ENCODE measurements at places on chromosomes 12 and 14. TPM values are rescaled to one million over a fixed set of nuclear protein-coding genes. Genes with fewer than 3 reads are reported as not detected.

C12orf54 gene
- not detected for total RNA-seq

C12orf57 gene
- total RNA-seq = 60.8 TPM

CAPZA3 gene
- total RNA-seq = not detected

SOX5 gene
- total RNA-seq = 18.2 TPM

BDKRB2 gene
- total RNA-seq = 74.1 TPM

POTEG gene
- total RNA-seq = not detected

ST8SIA1 gene
- 0.37 TPM for total RNA-seq

AVPR1A gene
- total RNA-seq = 0.37 TPM

Measured in uterine smooth muscle cell (primary cell).